ENCODE measurements at places on chromosomes 4 and X.

DNA sequence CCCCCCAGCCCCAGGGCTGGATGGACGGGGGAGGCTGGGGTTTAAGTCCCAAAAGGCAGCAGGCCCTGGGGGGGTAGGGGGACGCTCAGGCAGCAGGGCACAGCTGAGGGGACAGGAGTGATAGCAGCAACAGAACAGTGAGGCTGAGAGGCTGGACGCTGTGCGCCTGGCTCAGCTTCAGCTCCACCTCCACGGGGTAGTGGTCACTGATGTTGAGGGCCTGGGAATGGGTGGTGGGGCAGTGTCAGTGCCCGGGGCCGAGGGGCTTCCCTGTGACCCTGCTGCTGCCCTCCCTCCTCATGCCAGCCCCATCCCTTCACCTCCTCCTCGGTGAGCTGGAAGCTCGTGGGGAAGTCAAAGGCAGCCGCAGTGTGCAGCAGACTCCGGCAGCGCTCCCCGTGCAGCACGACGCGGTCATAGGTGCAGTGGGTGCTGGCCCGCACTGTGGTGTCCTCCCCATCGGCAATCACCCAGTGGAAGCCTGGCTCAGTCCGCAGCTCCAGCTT is 4.5 kb downstream of the RPL10 start:
- ATAC-seq, result no peak

DNA sequence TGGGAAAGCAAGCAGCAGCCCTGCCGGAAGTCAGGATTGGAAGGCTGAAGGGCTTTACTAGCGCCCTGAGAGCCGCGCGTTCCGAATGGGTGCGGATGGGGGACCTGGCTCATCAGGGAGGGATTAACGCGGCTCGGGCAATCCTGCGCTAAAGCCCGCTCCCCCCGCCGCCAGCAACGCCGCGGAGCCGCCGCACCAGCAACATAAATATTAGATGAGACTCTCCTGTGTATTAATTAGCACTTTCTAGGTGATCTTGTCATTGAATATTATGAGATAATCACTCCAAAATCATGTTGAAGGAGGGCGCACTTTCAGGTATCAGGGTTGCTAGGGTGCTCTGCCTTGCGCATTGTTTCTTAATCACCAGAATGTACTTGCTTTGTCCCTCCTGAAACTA is 357.2 kb upstream of the FAM241A start:
- no peak for ATAC-seq

DNA sequence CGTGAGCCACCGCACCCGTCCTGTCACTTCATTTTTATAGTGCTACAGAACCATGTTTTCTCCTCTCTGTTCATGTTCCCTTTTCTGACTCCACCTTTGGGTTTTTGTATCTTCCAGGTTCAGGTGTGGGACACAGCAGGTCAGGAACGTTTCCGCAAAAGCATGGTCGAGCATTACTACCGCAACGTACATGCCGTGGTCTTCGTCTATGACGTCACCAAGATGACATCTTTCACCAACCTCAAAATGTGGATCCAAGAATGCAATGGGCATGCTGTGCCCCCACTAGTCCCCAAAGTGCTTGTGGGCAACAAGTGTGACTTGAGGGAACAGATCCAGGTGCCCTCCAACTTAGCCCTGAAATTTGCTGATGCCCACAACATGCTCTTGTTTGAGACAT is 12.4 kb downstream of the RAB33A start:
- no peak for ATAC-seq

DNA sequence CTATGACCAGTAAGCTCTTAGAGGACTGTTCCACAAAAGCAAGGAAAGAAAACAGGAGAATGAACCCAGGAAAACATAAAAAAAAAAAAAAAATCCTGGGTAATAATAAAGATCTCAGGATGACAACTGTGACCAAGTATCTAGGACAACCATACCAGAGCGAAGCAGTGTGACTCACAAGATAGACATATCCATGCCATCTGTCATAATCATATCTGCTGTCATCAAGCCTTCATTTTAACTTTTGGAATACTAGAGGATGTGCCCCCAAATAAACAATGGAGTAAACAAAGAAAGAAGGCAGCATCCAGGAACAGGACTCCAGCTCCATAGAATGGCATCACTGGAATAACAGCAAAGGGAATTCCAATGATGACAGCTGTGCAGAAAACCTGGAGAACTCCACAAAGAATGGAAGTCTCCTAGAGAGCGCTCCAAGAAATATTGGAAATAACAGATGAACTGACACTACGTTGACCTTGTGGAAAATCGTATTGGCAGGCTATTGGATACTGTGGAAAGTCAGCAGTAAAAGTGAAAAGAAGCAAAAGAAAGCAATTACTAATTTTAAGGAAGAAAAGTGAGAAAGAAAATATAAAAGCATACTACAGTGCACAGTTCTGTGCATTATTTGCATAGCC is 35.3 kb downstream of the HPGDS start:
- ATAC-seq, result no peak

DNA sequence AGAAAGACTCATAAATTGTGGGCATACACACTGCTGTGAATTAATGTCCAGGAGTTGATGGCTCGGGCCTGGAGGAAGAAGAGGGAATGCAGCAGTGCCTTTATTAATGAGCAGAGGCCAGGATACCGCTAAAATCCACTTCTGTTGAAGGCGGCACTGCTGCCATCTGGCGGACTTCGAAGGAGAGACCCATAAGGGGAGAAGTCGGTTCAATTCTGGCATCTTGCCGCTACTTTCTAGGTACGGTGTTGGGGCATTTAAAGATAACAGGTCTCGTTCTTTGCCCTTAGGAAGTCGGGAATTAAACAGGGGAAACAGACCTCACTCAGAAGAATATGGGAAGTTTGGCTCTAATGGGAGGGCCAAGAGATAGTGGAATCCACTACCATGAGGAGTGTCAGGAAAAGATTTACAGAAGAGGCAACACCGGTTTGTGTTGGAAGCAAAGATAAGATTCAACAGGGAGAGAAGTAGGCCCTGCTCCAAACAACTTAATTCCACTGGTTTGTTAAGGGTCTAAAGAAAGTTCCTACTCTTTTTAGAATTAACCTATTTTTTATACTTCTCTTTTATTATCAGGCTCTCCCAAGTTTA is 133.6 kb upstream of the GIMD1 start:
- ATAC-seq, result no peak

DNA sequence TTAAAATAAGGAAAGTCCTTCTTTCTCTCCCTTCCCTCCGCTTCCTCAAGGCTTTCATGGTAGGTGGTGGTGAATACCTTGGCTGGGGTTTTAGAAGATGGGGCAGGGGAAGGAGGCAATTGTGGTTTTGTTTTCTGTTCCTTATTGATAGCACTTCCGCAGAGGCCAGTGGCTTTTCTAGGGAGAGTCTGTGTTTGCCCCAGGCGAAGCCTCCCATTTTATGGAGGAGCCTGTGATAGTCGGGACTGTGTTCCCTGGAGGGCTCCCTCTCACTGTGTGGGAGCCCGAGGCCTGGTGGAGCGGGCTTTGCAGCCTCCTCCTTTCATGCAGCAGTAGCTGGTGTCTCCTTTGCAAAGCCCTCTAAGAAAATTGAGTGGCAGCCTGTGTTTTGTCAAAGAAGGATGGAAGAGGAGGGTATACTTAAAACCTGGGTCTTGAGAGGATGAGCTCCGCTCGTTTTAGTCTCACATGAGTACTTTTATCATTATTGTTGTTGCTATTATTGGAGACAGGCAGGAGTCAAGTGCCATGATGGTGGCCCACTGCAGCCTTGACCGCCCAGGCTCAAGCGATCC is 29.8 kb upstream of the STOX2 start:
- ATAC-seq, result no peak

DNA sequence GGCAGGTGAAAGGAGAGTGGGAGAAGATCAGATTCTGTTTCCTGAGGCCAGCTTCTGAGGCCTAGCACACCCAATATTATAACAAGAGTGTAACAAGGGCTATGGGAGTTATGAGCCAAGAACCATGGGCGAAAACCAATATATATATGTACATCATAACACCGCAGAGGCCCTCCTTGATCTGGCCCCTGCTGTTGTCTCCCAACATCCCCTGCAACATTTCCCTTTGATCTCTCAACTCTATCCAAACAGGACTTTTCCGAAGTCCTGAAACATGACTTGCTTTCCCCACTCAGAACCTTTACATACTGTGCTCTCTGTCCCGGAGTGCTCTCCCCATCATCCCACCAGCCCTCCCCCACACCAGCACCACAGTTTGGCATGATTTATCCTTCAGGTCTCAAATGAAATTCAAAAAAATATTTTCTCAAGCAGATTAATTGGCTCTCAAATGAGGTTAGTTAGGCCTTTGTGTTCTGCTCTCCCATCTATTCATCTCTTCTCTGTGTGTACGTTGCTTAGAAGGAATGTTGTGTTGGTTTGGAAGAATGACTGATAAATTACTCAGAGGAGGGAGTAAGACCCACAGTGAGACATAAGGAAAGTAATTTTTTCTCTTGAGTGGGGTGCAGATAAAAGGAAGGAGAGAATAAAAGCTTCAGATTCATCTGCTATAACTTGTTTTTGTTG is 58.1 kb upstream of the SMIM10 start:
- ATAC-seq, result no peak

GRCh38 chr4:1039493-1040343 is 28.3 kb downstream of the FGFRL1 start:
- peak; percentile 26 for ATAC-seq

- ATAC-seq, result no peak
These were observed 1130.8 kb downstream of the FAT4 start for GRCh38 chr4:126445596-126445995.

GRCh38 chr4:156472624-156473023 is 499.0 kb downstream of the PDGFC start:
- ATAC-seq, result no peak

GRCh38 chrX:150365051-150365989 is 2.2 kb downstream of the MAMLD1 start:
- peak; percentile 59 for ATAC-seq

- ATAC-seq, result no peak
These were observed 31.3 kb upstream of the CHM start for GRCh38 chrX:86078650-86079049.

- no peak for ATAC-seq
These were observed 222.3 kb upstream of the HS3ST1 start for GRCh38 chr4:11650801-11651596.

- no peak for ATAC-seq
These were observed 203.7 kb upstream of the MBNL3 start for GRCh38 chrX:132692526-132692925.

DNA sequence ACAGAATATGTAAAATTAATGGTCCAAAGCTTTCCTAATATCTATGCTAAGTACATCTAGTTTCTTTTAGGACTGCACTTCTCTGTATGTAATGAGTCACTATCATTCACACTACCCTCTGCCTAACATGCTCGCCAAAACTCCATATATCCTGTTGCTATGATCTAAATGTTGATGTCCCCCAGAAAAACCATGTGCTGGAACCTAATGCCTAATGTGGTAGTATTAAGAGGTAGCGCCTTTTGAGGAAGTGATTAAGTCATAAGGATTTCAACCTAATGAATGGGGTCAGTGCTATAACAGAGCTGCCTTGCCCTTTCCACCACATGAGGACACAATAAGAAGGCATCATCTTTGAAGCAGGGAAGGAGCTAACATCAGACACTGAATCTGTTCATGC is 34.9 kb upstream of the NFKB1 start:
- ATAC-seq, result no peak

DNA sequence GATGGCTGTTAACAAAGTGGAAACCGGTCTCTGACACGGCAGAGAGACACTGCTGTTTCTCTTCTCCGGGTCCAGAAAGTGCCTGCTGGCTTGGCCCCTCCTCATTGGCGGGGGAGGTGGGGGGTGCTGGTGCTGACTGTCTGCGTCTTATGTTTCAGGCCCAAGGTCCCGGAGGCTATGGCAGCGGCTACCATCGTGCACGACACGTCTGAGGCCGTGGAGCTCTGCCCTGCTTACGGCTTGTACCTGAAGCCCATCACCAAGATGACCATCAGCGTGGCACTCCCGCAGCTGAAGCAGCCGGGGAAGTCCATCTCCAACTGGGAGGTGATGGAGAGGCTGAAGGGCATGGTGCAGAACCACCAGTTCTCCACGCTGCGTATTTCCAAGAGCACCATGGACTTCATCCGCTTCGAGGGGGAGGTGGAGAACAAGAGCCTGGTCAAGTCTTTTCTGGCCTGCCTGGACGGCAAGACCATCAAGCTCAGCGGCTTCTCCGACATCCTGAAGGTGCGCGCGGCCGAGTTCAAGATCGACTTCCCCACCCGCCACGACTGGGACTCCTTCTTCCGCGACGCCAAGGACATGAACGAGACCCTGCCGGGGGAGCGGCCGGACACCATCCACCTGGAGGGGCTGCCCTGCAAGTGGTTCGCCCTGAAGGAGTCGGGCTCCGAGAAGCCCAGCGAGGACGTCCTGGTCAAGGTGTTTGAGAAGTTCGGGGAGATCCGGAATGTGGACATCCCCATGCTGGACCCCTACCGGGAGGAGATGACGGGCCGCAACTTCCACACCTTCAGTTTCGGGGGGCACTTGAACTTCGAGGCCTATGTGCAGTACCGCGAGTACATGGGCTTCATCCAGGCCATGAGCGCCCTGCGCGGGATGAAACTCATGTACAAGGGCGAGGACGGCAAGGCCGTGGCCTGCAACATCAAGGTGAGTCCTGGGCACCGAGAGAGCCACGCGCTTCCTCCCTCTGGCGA is 2.2 kb downstream of the AKAP17A start:
- ATAC-seq, result no peak

DNA sequence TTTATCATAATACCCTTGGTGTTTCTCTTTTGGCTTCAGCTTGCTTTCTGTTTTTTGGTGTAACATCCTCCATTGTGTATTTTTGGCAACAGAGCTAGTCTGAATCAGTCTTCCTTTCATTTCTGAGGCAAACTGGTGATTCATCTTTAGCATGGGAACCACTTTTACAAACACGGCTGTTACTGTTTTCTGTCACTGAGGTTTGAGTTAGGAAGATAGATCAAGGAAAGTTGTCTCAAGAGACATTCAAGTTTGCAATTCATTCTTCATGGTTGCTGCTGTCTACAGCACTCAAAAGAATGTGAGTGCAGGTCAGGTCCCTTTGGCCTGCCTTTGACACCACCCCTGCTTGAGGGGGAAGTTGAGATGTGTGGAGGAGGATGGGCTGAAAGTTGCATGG is 36.3 kb downstream of the IL21 start:
- no peak for ATAC-seq

- no peak for ATAC-seq
These were observed 31.3 kb upstream of the GNRHR start for GRCh38 chr4:67785528-67785927.

- ATAC-seq, result no peak
These were observed 1443.5 kb upstream of the IGFBP7 start for GRCh38 chr4:58553679-58554078.

GRCh38 chr4:186650401-186651180 is 73.1 kb downstream of the FAT1 start:
- no peak for ATAC-seq

- no peak for ATAC-seq
These were observed 125.3 kb upstream of the FAM9C start for GRCh38 chrX:13169684-13170083.

DNA sequence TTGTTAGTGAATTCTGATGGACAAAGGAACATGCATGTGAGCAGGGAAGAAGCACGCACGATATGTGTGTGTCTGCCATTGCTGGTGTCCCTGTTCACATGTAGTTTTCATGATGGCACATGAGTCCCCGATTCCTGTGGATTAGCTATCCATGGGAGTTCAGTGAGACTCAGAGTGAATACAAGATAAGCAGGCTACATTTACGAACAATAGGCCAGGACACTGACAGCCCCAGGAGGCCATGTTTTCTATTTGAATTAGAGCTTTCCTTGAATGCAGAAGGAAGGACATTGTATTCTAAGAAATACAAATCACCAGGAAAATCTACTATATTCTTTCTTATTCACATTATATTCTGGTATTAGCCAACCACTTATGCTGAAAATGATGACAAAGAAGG is 171.4 kb downstream of the PPP1R2C start:
- ATAC-seq, result no peak
